Stimulated activated CD8-positive, alpha-beta memory T cell treated with anti-CD3 and anti-CD28 coated beads, Interleukin-4, amount 100 ng/mL, for 4 hours (primary cell): ENCODE measurements at places on chromosomes 6 and 20.

DNA sequence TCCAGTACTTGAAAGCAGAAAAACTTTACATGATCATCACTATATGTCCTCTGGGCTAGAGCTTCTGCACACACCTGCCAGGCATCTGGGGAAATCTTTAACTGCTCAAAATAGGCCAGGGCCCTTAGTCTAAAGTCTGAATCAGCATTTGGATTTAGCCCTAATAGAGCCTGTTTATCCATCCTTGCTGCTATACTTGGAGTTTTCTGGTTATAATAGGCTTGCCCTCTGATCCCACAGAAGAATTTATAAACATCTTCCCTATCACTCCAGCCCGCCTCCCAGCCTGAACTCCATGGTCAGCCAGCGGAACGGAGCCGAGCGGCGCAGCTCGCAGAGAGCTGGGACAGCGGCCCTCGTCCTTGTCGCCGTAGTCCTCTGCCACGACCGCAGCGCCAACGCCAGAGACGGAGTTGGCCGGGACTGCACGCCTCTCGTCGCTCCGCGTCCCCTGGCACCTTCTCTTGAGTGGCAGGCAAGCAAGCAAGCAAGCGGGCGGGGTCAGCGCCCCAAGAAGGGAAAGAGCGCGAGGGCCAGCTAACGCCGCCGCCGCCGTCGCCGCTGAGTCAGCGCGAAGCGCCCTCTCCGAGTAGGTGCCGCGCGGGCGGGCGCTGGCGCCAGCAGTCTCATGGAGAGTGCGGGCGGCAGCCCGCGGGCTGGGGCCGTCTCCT, 25.4 kb upstream of the ASIP start:
- DNase-seq: peak; percentile 4

GRCh38 chr6:36858407-36858981, 16.1 kb downstream of the PPIL1 start:
- no peak for DNase-seq

GRCh38 chr20:39758876-39759275, 796.7 kb downstream of the DHX35 start:
- DNase-seq: no peak

- DNase-seq: no peak
Measured at GRCh38 chr6:108363889-108364313, 69.0 kb downstream of the AFG1L start.

GRCh38 chr6:126696921-126697693, 357.2 kb downstream of the CENPW start:
- no peak for DNase-seq

DNA sequence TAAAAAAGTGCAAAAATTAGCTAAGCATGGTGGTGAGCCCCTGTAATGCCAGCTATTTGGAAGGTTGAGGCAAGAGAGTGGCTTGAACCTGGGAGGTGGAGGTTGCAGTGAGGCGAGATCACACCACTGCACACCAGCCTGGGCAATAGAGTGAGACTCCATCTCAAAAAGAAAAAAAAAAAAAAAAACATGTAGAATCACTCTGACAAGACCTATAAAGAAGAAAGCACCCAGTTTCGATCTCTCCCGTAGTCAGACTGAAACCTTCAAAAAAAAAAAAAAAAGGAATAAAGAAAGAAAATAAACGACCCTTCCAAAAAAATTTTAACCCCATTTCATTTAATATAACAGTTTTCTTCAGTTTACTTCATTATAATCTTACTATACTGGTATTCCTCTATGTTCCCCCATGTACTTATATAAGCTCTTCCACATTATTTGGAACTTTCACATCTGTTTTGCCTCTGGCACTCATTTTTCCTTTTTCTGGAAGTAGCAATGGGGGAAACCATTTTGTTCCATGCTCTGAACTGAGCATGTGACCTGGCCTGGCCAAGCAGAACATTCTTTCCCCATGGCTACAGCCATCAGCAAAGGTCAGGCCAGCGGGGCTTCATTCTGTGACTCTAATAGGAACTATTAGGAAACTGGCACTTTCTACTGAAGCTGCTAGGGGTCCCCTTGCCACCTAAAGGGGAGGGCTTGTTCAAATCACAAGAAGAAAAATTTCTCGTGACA, 9.6 kb downstream of the SLC18B1 start:
- DNase-seq: no peak
